ENCODE measurements at places on chromosomes 7 and 10.

GRCh38 chr10:92327445-92328433 is 36.8 kb downstream of the MARCHF5 start:
- no peak for DNase-seq

DNA sequence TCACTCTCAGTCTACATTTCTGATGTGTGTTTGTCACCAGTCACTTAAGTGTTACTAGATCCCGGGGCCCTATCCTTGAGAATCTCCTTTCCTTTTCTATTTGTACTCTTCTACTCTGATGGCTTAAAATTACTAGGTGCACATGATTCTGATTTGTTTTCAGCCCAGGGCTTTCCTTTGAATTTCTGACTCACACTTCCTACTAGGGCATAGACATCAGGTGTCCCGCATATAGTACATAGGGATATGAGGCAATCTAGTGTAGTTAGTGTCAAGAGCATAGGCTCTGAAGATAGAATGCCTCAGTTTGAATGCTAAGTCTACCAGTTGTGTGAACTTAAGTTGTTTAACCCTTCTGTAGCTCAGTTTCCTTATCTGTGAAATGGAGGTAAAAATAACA is 49.4 kb upstream of the LRRN3 start:
- no peak for DNase-seq

- no peak for DNase-seq
These were observed 150.2 kb downstream of the VPS50 start for GRCh38 chr7:93382362-93382761.

GRCh38 chr10:117053482-117053881 is 48.5 kb upstream of the SHTN1 start:
- DNase-seq: no peak

GRCh38 chr10:28467615-28468014 is 65.3 kb upstream of the WAC start:
- no peak for DNase-seq

DNA sequence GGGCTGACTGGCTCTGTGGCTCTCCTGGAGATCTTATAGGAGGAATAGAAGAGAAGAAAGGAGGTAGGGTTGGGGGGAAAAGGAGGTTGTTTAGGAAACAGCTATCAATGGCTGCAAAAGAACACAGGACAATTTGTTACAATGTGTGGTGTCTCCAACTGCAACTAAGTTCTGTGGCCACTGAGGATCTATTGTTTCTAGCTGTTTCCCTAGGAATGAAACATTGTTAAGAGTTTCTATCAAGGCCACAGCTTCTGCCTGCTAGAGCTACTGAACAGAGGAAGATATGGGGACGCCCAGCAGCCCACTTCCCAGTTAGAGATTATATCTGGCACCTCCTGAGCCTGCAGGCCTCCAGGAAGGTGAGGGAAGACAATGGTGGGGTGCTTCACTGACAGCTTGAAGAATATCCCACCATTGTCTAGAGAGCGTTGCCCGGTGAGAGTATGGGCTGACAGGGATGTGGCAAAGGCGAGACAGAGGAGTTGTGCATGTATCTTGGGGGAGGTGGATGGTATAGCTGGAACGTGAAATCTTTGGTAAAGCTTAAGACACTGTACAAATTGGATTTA is 4.0 kb downstream of the SCD start:
- DNase-seq: no peak

Data from NCI-H524 treated with DMSO at 0.1 percent for 48 hours (cell line).